ENCODE measurements at places on chromosomes 7 and 10.

GRCh38 chr10:105964009-105964408 is 1200.5 kb downstream of the SORCS1 start:
- DNase-seq: no peak

DNA sequence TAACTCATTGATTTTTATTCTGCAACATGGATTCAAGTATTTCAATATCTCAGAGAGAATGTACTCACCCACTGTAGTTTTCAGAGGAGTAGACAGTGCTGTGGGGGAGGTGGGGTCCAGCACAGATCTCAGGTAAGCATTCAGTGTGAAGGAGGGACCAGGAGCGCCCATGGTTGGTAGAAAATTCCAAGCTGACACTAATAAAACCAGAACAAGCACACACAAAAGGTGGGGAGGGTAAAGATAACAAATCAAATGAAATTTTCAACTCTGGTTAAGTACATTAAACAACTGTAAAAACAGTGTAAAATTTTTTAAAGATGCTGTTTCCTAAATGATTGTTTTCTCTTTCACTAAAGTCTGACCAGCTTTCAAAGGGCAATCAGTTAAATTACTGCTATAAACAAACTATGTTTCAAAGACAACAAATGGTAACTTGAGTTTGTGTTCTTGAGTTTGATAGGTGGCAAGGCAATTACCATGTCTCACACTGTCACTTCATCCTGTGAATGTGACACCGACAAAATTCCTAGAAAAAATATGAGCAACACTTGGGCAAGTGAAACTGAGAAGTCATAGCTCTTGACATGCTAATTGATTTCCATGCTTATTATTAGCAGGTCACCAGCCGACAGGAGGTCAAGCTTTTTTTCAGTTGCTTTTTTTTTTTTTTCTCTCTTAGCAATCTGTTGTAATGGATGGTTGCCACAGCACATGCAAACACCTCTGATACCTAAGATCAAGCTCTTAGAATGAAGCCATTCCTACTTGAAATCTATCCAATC is 205.8 kb upstream of the SLC26A5 start:
- DNase-seq: no peak

DNA sequence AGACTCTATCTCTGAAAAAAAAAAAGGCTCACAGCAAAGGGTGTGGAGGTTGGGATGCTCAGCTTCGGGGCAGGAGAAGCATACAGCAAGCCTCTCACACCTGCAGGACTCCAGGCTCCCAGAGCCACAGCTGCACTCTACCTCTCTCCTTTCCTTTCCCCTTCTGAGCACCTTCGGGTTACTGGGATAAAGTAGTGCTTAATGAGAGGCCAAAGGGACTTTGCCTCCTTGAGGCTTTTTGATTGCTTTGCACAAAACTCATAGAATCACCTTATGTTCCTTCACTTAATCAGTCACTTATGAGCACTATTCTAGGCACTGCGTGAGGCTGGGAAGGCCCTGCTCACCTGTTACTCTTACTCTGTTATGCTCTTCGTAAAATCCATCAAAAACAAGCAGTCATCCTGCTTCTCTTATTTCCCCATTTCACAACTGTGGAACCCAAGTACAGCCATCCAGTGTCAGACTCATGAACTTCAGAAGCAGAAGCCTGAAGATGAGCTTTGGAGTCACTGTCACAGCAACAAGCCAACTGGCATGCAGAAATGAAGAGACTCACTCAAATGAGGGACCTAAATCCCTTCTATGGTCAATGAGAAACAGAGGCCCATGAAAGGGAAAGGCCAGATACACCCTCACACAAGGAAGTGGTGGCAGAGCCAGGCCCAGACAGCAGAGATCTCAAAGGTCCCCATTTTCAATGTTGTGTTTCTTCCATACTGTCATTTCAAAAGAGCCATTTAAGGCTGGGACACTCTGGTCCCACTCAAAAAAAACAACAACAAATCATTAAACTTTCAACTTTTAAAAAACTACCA is 205.4 kb downstream of the KCNMA1 start:
- no peak for DNase-seq

GRCh38 chr7:128381161-128381821 is 19.8 kb upstream of the PRRT4 start:
- DNase-seq: peak; percentile 62

GRCh38 chr10:32940321-32941301 is 17.4 kb downstream of the ITGB1 start:
- DNase-seq: no peak

- peak; percentile 88 for DNase-seq
Measured at GRCh38 chr7:100852048-100852872, at the start of gene SLC12A9. TSS of gene SLC12A9 (plus strand) at chr7:100852713. CDS start at chr7:100854198, 1,485 bp downstream.

- no peak for DNase-seq
Measured at GRCh38 chr7:132901241-132901640, 180.6 kb downstream of the CHCHD3 start.

GRCh38 chr10:79431891-79432831 is 13.3 kb downstream of the ZCCHC24 start:
- no peak for DNase-seq

GRCh38 chr7:98807068-98808048 is 62.5 kb downstream of the TMEM130 start:
- no peak for DNase-seq

DNA sequence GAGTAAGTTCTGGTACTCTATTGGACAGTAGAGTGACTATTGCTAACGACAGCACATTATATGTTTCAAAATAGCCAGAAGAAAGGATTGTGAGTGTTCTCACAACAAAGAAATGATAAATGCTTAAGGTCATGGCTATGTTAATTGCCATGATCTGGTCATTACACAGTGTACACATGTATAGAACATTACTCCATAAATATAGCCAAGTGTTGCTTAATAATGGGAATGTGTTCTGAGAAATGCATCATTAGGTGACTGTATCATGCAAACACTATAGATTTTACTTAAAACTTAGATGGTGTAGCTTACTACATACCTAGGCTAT is 19.6 kb downstream of the EPC1 start:
- no peak for DNase-seq

DNA sequence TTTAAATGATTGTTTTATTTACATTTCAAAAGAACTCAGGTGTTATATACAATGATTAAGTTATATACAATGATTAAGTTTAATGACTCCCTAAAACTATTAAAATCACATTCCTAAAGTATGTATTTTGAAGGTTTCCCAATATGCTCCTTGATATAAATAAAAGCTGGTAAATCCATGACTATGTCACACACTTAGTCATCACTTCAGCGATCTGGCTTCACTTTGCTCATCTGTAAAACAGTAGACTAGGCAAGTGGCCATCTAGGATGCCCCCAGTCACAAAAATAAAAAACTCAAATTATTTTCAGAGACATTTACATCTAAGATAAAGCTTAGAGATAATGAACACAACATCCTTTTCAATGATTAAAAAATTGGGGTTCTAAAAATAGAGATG is 10.8 kb downstream of the ICA1 start:
- no peak for DNase-seq

- DNase-seq: no peak
Measured at GRCh38 chr7:38057829-38058228, 120.2 kb upstream of the STARD3NL start.

DNA sequence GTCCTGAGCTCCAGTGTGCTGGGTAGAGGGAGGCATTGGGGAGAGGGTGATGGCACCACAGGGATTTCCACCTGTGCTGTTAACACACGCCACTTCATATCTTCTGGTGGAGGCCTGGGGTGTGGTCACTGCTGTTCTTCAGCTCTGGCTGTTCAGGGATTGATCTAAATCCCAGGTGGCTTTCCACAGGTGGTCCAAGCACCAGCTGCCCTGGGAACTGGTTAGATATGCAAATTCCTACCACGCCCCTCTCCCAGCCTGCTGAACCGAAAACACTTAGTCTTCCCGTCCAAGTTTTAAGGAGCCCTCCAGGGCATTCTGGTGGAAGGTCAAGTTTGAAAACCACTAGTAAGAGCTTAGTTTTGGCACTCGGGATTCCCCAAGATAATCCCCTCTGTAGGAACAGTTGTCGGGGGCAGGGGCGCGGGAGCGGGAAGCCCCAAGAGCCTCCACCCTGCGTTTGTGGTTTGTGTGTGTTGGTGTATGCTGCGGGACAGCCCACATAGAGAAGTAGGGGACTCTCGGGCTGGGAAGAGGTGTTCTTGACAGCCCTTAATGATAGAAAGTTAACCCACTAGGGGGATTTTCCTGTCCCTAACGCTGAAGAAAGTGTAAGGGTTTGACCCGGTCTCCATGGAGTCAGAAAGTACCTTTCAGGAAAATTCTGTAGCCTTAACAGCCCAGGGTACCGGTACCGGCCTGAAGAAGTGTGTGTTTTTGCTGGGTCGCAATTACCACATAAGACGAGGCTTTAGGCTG is 5.1 kb downstream of the DEPP1 start:
- no peak for DNase-seq

DNA sequence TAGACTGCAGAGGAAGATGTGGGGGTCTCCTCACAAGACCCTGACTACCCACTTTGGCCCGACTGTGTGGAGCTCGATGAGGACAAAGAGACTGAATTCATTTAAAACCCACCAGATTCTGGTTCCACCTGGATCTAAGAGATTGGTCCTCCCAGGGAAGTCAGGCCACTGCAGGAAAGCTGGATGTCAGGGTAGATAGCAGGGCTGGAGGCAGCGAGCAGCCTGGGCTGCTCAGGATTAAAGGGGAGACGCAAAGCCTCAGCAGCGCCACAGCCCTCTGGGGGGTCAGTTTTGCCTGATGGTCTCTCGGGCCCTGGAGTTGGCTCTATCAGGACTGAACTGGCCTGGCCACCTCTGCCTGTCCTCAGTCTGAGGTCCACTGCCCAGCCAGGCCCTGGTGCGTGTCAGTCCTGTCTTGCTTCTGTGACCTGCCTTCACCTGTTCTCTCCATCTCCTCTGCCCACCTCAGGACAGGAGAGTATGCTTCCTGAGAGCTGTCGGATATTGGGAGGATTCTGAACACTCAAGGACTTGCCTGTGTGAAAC is 12.2 kb upstream of the KLRG2 start:
- DNase-seq: no peak

- DNase-seq: no peak
Measured at GRCh38 chr10:37146443-37146842, 21.0 kb downstream of the ANKRD30A start.

- no peak for DNase-seq
Measured at GRCh38 chr7:40760293-40760964, 625.6 kb downstream of the SUGCT start.

DNA sequence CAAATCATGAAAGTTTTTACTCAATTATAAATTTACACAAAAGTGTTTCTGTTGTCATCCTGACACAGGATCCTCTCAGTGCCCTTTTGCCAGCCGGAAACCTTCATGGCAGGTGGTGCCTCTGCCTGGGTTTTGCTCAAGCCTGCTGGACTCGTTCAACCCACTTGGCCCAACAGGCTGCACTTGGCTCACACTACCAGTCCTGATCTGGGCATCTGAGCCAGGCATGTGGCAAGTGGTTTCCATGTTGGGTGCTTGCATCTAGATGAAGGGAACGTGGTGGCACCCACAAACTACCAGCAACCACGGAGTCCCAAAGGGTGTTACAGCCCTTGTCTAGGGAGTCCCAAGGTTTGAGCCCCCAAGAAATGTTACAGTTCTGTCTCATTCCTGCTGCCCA is 162.3 kb upstream of the CSTF2T start:
- DNase-seq: no peak

DNA sequence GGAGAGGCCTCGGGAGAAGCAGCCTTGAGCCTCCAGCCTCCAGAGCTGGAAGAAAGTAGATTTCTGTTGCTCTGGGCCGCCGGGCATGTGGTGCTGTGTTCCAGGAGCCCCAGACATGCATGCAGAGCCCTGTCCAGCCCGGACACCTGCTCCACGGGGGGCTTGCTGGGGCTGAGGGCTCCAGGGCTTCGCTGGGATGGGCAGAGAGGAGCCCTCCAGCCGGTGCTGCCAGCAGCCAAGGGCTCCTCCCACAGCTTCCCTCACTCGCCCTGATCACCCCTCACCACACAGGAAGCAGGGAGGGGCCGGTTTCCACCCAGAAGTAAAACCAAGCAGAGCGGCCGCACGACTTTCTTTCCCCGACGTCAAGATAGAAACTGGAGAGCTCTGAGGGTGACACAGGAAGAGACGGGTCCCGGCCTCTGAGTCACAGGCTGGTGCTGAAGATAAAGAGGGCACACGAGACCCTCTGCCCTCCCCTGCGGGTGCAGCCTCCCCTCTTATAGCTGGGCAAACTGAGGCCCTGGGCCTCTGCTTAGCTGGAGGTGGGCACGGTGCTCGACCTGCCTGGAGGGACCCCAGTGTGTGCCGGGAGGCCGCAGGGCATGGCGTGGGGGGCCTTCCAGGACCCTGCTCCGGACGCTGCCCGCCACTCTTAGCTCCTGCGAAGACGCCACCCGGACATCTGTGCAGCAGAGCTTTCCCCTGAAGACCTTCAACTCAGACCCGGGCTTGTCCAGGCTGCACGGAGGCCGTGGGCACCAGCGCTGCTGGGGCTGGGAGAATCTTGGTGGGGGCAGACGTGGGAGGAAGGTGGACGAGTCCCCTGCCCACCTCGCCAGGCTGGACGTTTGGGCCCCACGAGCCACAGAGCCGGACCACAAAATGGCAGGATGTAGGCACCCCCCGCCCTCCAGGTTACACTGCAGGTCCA is 31.1 kb downstream of the ADAP1 start:
- DNase-seq: peak; percentile 93

- no peak for DNase-seq
Measured at GRCh38 chr10:20712774-20713173, 184.3 kb downstream of the NEBL start.

- no peak for DNase-seq
Measured at GRCh38 chr7:919924-920341, 34.5 kb downstream of the ADAP1 start.

DNA sequence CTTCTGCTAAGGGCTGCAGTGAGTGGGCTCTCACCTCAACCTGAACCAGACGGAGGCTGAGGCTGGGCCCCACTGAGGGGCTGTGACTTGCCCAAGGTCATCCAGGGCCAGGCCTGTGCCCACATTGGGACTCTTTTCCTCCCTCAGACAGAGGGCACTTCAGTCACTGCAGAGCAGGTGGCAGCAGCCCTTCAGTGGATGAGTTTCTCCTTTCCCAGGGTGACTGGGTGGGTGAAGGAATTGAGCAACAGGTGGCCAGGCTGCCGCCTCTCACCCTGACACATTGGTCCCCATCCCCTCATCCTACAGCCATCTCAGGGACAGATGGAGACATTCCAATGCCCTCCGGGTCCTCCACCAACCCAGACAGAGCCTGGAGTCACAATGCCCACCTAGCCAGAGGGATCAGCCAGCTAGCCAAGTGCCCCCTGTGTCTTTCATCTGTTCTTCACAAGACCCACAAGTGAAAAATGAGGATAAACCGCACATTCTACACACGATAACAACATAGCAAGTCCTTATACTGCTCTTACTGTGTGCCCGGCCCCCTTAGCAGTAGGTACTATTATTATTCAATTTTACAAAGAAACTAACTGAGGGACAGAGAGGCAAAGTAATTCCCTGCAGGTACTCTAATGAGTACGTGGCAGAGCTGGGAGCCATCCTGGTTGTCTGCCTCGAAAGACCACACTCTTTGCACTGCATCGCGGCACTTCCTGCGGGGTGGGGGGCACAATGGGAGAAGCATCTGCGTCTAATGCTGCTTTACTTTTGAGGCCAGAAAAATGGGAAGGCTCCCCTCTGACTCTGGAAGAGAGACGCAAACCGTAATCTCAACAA is 1.7 kb upstream of the SLC18A3 start:
- no peak for DNase-seq

Measured in activated CD4-positive, alpha-beta T cell treated with anti-CD3 and anti-CD28 coated beads, Interleukin-2, amount 50 U/mL, for 48 hours (primary cell).